Fibroblast of skin of left quadriceps (primary cell): ENCODE measurements at places on chromosomes 1 and 21.

DNA sequence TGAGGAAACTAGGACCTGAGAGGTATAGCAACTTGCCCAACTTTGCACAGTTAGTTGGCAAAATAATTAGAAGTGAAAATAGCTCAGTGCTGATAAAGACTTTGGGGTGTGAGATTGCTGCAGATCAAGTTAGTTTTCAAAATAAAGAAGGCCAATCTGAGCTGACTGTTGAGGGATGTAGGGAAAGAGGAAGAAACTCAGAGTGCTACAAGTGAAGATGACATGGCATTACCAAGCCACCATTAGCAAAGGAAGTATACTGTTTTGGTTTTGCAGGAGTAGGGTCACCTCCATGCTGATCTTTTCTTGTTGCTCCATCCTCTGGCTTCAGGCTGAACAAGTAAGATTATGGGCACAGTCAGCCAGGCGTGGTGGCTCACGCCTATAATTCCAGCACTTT lies 78.7 kb upstream of the ADAM30 start:
- DNase-seq = no peak

DNA sequence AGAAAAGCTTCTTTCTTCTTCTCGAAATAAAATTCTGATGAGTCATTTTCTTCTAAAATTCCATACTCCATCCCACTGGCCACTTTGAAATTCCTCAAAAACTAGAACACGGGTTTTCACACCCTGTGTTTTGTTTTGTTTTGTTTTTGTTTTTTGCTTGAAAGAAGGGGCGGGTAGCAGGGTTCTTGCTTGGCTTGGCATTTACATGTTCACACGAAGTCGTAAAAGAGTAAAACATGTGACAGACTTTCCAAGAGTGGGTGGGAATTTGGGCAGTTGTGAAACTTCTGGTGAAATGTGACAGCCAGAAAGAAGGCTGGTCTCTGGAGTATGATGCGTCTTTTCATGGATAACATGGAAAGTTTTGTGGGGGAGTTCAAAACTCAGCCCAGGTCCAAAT lies 47.1 kb upstream of the FMN2 start:
- no peak for DNase-seq

- DNase-seq = no peak
Observed at GRCh38 chr1:156504438-156504813, 3.9 kb upstream of the MEF2D start.

GRCh38 chr21:38494251-38494642 lies 4.0 kb downstream of the ERG start:
- DNase-seq = no peak

GRCh38 chr21:42344631-42345030 lies 6.2 kb downstream of the TFF2 start:
- DNase-seq = no peak
